Cardiac fibroblast (primary cell): ENCODE measurements at places on chromosomes 5 and 9.

- DNase-seq = peak; percentile 91
These were observed at the start of gene TRIM52 for GRCh38 chr5:181260720-181261319. Gene TRIM52, minus strand, starts transcription at chr5:181261143. Its CDS starts 330 bp downstream, at chr5:181260813.

- no peak for DNase-seq
These were observed 296.1 kb downstream of the NDUFS4 start for GRCh38 chr5:53856506-53856905.

DNA sequence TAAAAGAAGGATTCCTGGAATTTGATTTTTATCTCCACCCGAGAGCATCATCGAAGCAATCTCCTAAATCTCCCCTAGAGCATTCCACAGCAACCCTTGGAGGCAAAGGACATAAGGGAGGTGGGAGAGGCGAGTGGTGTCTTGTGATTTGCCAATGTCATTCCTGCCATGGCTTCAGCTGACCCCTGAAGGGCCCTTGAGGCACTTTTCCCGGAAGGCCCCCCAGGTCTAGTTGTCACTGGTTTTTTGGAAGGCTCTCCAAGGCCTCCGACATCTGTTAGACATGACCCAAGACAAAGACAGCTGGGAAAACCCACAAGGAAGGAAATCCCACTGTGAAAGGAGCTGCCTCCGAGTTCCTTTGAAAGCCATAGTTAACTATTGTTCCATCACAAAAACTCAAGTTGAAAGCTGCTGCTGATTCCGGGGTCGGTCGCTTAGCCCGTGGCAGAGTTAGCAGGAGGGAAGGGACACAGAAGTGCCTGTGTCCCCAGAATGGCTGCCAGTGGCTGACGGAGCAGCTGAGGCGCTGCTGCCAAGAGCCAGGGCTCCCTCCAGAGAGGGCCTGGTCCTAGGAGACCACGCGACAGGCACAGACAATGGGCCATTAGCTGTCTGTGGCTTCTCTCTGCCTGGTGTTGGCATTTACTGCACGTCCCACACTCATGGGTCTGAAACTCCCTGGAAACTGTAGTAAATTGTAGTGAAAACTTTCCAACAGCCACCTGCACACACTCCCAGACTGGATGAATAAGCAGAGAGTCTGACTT, 24.4 kb upstream of the TRIO start:
- no peak for DNase-seq

DNA sequence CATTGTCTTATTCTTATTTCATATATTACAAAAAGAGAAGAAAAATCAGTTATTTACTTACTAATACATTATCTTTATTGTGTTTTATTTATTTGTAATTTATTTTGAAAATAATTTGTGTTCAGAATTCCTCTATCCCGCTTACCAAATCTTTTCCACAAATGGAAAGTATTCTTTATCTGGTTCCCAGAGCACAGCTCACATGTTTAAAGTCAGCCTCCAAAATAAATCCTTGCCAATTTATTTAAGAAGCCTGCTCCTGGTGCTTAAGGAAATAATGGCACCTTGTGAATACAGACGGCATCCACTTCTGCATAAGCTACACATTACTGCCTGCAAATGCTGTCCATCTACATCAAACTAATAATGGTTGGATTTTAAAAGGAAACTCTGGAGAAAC, 435.4 kb downstream of the MTRR start:
- DNase-seq = no peak

DNA sequence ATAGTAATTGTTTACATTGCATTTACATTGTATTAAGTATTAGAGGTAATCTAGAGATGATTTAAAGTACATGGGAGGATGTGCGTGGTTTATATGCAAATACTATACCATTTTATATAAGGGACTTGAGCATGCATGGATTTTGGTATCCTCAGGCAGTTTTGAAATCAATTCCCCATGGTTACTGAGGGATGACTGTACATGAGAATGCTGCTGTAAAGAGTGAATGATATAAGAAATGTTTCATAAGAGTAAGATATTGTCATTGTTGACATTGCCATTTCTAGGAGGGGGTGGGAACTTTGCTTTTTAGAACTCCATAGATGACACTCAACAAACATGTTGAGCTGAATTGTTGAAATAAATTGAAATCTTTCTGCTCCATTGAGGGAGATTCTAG, 185.0 kb downstream of the SEMA6A start:
- DNase-seq = peak; percentile 61

- DNase-seq = no peak
These were observed 22.9 kb downstream of the GOLPH3 start for GRCh38 chr5:32151198-32151597.

DNA sequence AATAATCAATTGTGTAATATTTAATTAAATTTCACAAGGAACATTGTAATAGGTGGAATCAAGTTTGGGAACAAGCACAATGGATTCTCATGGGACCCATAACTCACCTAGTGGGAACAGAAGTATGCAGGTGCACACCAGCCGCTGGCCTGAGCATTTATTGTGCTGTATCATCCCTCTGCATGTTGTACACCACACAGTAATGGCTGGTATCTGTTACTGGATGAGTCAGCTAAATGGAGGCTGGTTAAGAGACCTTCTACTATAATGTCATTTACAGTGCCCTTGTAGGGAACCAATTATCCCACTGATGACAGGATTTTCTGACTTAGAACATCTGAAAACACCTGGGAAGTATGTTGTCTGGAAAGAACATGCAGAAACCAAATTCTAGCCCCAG, 3.2 kb upstream of the MAP3K1 start:
- DNase-seq = no peak
